Renal cortex interstitium (tissue), 15 donors: ENCODE measurements at places on chromosomes 1 and 21. TPM values are rescaled to one million over a fixed set of nuclear protein-coding genes. Genes with fewer than 3 reads are reported as not detected.

DNA sequence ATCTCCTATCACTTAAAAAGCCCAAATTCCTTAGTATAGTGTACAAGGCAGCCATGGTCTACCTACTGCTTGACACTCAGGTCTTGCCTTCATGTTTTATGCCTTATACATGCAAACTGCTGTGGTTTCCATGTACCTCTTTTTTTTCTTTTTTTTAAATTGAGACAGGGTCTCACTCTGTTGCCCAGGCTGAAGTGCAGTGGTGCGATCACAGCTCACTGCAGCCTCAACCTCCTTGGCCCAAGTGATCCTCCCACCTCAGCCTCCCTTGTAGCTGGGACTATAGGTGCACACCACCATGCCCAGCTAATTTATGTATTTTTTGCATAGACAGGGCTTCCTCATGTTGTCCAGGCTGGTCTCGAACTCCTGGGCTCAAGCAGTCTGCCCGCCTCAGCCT, 8.0 kb downstream of the CD55 start:
- no peak for DNase-seq

GRCh38 chr1:241972703-241973369, 15.3 kb downstream of the BECN2 start:
- no peak for DNase-seq

- no peak for DNase-seq
Measured at GRCh38 chr1:21220815-21221214, 44.1 kb upstream of the EIF4G3 start.

DNA sequence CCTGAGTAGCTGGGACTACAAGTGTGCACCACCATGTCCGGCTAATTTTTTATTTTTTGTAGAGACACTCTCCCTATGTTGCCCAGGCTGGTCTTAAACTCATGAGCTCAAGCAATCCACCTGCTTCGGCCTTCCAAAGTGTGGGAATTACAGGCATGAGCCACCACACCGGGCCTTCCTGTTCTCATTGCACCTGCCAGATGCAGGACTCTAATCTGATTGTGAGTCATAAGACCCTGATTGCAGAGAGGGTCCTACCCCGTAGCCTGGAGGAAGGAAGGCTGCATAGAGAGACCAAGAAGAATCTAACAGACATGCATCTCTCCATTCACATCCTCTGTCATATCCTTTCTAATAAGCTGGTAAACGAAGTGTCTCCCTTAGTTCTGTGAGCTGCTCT, 19.5 kb upstream of the CGN start:
- no peak for DNase-seq

GRCh38 chr21:38039369-38039768, 123.1 kb upstream of the KCNJ6 start:
- DNase-seq, result no peak

GRCh38 chr1:170768929-170769328, 105.0 kb downstream of the PRRX1 start:
- no peak for DNase-seq

Gene LYPD8
- not detected for polyA plus RNA-seq
